Right renal pelvis (tissue), 4 donors: ENCODE measurements at places on chromosomes 7 and 10. TPM values are rescaled to one million over a fixed set of nuclear protein-coding genes. Genes with fewer than 3 reads are reported as not detected.

DNA sequence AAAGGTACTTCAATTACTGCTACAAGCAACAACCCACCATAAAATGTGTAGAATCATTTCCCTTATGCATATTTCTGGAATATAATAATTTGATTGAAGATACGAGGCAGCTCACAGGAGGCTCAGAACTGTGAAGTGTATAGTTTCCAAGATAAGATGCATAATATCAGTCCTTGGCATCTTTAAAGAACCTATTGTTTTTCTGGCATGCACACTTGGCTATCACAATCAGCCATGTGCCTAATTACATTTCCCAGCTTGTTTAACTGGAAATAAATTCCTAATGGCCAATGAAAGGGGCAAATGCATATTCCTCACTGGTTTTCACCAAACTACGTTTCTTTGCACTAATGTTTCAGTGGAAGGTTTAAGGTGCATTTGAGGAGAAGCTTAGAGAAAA is 83.4 kb upstream of the LRRC18 start:
- no peak for DNase-seq

DNA sequence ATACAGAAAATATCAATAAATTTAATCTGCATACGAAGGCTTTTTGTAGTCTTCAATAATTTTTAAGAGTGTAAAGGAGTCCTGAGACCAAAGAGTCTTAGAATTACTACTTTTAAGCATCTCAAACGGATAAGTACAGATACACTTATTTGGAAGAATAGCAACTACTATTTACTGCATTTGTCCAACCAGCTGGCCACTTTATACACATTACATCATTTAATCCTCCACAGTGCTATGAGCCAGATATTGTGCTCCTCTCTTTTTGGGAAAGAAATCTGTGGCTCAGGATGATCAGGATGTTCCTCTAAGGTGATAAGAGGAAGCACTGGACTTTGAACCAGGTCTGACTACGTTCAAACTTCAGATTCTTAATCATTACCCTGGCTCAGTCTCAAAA is 588.6 kb upstream of the LRRTM3 start:
- DNase-seq = no peak

DNA sequence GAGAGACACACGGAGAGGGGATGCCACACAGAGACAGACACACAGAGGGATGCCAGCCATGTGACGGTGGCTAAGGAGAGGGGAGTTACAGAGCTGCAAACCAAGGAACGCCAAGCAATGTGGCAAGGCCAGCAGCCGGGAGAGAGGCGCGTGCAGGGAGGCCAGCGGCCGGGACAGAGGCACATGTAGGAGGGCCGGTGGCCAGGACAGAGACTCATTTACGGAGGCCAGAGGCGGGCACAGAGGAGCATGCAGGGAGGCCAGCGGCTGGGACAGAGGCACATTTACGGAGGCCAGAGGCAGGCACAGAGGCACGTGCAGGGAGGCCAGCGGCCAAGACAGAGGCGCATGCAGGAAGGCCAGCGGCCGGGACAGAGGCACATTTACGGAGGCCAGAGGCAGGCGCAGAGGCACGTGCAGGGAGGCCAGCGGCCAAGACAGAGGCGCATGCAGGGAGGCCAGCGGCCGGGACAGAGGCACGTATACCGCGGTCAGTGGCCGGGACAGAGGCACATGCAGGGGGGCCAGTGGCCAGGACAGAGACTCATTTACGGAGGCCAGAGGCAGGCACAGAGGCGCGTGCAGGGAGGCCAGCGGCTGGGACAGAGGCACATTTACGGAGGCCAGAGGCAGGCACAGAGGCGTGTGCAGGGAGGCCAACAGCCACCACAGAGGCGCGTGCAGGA is 40.4 kb downstream of the INSIG1 start:
- DNase-seq = no peak

DNA sequence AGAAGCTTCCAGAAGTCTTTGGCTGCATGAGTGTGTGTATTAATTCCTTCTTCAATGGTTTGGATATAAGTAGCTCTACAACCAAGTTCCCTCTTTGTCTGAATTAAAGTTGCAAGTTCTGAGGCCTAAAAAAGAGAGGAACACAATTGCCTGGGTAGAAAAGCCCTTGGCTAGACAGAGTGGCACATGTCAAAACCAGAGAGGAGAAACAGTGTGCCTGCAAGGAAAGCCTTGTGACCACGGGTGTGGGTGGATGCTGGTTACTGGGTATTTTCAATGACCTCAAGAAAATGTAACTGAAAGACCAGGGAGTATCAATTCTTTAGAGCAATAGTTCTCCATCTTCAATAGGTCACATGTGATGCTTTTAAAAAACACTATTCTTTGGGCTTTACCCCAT is 148.3 kb downstream of the SVIL start:
- DNase-seq = no peak

DNA sequence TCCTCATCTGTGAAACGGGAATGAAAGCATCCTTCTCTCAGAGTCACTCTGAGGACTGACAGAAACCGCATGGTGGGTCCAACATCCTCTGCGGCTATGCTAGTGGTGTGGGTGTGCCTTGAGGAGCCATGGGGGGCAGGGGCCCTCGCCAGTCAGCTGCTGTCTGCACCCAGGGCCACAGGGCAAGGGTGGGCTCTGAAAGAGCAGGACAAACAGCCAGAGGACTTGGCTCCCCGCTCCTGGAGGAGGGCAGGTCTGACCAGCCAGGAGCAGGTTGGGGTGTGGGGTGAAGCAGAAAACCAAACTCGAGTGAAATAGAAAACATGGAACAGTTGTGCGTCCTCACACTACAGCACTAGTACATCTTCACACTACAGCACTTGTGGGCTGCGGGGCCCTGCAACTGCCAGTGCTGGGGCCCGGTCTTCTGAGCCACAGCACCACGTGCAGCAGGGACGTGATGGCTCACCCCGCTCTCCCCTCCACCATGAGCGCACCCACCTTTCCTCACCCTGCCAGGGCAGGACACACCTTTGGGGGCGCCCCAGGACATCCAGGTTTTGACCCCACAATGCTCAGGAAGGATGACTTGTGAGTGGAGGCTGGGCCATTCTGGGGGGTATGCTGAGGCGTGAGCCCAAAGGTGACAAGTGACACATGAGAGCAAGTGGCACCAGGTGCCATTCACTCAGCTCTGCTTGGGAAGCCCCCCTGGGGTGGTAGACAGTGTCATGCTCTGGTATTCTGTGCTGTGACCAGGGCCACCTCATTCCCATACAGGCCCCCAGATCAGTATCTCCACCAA is 96.1 kb upstream of the RET start:
- DNase-seq = no peak

- DNase-seq = no peak
Measured at GRCh38 chr10:69757553-69758309, 44.0 kb upstream of the COL13A1 start.

GRCh38 chr7:105760551-105761447 is 115.6 kb downstream of the ATXN7L1 start:
- no peak for DNase-seq

- no peak for DNase-seq
Measured at GRCh38 chr10:84429926-84430520, 101.6 kb downstream of the CCSER2 start.

DNA sequence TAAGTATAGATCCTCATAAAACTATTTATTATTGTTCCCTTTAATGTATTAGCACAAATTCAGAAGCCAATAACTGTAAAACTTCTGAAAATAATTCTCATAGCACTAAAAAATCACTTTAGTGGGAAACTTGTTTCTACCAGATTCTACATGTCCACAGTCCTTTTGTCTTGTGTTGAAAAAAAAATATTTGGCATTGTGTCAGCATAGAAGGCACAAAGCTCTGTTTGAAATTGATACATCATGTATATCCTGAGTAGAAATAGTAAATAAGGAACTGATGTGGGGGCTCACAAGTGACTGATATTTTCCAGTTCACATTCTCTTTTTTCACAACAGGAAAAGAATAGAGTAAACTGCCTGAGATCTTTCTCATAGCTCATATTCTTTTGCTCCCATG is 134.6 kb downstream of the GRM3 start:
- no peak for DNase-seq

- no peak for DNase-seq
Measured at GRCh38 chr7:140623980-140624379, 16.6 kb downstream of the DENND2A start.

- no peak for DNase-seq
Measured at GRCh38 chr7:5477723-5478531, 54.3 kb upstream of the TNRC18 start.

DNA sequence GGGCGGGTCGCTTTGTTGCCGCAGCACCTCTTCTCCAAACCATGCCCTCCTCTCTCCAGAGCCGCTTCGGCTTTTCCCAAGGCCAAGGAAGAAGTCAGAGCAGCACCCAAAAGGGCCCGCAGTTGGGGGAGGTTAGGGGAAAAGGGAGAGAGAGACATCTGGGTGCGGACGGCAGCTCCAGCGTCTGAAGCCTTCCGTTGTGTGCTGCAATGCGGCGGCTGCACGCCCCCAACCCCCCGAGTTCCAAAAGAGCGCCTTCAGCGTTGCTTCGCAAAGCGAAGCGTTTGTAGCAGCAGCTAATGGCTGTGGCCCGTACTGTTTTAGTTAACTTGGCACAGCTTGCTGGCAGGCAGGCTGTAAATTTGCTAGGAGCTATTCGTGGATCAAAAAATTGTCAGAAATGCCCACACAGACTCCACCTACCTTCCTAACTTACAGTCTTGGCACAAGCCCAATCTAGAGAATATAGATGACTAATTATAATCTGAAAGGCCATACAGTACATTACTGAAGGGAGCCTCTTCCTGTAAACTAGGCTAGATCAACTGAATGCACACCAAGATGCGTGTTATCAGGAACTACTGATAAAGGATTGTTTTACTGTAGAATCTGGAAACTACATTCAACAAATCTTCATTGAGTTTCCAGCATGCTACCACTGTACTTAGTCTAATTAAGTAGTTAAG is 1.1 kb upstream of the KBTBD2 start:
- DNase-seq = peak; percentile 38

DNA sequence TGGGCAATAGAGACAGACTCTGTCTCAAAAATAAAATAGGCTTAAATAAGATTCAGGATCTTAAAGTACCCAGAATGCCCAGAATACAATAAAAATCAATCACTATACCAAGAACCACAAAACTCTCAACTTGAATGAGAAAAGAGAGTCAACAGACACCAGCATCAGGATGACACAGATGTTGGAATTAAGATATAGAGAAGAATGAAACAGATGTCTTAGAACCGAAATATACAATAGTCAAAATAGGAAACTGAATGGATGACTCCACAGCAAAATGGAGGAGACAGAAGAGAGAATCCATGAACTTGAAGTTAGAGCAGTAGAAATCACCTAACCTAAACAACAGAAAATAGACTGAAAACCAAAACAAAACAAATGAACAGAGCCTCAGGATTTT is 29.6 kb downstream of the POR start:
- DNase-seq = no peak

GRCh38 chr7:98735801-98736200 is 118.7 kb downstream of the NPTX2 start:
- no peak for DNase-seq

DNA sequence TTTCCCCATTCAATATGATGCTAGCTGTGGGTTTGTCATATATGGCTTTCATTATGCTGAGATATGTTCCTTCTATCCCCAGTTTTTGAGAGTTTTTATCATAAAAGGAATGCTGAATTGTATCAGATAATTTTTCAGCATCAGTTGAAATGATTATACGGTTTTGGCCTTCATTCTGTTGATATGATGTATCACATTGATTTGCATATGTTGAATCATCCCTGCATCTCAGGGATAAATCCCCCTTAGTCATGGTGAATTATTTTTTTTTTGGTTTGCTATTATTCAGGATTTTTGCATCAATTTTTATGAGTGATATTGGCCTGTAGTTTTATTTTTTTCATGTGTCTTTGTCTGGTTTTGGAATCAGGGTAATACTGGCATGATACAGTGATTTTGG is 1152.3 kb upstream of the C7orf33 start:
- no peak for DNase-seq

GRCh38 chr10:130023454-130024230 is 59.6 kb upstream of the EBF3 start:
- DNase-seq = no peak

Gene PRSS37
- polyA plus RNA-seq = 0.30 TPM

Gene ADRB1
- polyA plus RNA-seq = 0.09 TPM

Gene HYAL4
- polyA plus RNA-seq = 0.19 TPM

Gene PPP1R17
- polyA plus RNA-seq = not detected

Gene ATRNL1
- polyA plus RNA-seq = 31.2 TPM

Gene PLAC9
- 12.6 TPM for polyA plus RNA-seq

Gene HELLS
- 25.2 TPM for polyA plus RNA-seq

Gene PPP1R9A
- 27.1 TPM for polyA plus RNA-seq

Gene GBX1
- polyA plus RNA-seq = 0.22 TPM

Gene POM121
- 42.8 TPM for polyA plus RNA-seq

Gene TMEM139
- 58.5 TPM for polyA plus RNA-seq
